ENCODE measurements at places on chromosomes 1 and 21.

- DNase-seq = no peak
Observed at GRCh38 chr1:57404884-57405283, 19.0 kb downstream of the DAB1 start.

- DNase-seq = no peak
Observed at GRCh38 chr1:82879701-82880305, 1079.1 kb downstream of the ADGRL2 start.

GRCh38 chr1:63642901-63643300 lies 49.7 kb downstream of the PGM1 start:
- DNase-seq = no peak

DNA sequence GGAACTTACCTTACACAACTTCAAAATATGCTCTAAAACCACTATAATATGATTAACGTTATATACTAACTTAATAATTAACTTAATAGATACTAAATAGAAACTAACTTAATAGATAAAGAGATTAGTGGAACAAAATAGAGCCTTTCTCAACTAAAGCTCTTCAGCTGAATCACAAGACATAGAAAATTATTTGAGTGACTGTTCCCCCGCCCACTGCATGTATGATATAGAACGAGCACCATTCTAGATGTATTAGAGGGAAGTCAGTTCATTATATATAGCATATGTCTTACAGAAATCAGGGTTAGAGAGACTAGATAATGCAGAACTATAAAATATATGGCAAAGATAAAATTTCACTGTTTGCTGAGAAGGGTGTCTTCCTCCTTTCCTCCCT lies 16.3 kb downstream of the LYPLAL1 start:
- DNase-seq = no peak

DNA sequence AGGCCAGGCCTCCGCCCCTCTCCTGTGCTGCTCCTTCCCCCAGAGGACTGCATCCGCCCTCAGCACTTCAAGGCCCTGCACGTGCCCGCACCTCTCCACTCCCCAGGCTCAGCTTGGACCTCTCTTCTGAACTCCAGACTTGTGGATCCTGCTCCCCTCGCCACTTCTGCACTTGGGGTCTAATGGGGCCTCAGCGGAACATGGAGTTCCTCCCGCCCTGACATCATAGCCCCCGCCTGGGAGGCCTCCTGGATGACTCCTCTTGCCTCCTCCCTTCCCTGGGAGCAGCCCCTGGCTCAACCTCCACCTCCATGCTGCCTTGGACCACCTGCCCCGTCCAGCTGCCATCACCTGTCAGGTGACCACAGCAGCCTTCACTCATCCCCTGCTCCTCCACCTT lies 10.1 kb downstream of the OXCT2 start:
- DNase-seq = no peak

- no peak for DNase-seq
Observed at GRCh38 chr1:212944229-212944901, 6.0 kb upstream of the VASH2 start.

GRCh38 chr1:24345334-24345733 lies 26.2 kb downstream of the GRHL3 start:
- DNase-seq = no peak

- DNase-seq = no peak
Observed at GRCh38 chr1:72140222-72140621, 142.1 kb downstream of the NEGR1 start.

- no peak for DNase-seq
Observed at GRCh38 chr1:68276448-68276847, 44.1 kb upstream of the WLS start.

GRCh38 chr21:45993210-45994085 lies 11.9 kb downstream of the COL6A1 start:
- DNase-seq = peak; percentile 4

DNA sequence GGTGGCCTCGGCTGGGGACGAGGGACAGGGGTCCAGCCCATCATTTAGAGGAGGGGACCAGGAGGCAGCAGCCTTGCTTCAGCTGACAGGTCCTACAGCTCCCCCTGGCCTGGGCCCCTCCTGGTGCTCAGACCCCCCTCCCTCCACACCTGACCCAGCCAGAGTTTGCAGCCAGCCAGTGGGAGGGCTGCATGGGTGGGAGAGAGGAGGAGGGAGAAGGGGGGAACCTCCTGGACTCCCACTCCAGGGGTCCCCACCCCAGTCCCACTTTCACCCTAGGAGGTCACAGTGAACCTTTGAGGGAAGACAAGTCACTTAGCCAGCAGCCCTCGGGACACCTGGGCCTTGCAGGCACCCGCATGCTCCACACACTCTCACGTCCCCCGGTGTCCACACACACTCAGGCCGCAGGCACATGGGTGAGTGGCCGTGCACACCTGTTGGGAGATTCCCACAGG lies 108.9 kb upstream of the ZBTB40 start:
- DNase-seq = no peak

DNA sequence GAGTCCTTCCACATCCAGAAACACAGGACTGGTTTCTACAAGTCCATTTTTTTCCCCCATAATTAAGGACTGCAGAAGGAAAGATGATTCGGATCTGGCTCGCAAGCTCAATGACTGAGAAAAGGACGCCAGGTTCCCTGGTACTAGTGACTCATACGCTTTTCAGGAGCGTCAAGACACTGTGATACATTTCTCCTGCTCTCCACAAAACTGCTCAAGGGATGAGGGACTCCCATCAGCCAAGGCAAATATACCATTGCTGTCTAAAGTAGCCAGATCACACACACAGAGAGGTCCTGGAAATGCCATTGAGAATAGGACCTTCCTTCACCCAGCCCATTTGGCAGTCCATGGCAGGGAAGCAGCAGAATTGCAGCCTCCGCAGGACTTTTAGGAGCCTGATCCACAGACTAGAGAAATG lies 253.6 kb upstream of the IRF2BP2 start:
- no peak for DNase-seq

DNA sequence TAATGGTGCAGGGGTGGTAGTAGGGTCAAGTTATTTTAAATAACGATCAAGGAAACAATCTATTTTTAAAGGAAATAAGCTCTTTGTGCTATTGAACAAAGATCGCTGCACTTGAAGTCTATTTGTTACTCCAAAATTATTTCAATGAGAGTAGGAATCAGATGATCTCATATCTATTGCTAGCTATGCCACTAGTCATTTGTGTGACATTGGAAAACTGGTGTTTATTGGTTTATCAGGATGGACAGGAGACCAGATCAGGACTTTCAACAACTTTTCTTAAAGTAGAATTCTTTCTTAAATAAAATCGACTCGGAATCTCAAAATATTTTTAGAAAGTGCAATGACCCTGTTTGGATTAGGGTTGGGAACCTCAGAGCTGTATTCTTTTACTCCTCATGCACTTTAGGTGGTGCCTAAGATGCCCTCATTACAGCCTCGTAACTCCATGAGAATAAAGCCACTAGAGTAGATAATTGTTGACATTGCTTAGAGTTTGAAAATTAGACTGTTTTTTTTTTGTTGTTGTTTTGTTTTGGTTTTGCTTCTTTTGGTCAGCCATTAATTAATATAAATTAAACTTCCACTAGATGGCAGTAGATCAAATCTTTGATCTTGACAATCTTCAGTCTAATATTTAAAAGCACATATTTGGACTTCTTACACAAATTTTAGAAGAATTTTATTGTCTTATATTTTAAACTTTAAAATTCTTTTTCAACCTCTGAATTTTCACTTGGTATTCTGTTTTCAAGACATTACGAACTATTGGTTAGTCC lies 352.4 kb downstream of the USP25 start:
- no peak for DNase-seq

DNA sequence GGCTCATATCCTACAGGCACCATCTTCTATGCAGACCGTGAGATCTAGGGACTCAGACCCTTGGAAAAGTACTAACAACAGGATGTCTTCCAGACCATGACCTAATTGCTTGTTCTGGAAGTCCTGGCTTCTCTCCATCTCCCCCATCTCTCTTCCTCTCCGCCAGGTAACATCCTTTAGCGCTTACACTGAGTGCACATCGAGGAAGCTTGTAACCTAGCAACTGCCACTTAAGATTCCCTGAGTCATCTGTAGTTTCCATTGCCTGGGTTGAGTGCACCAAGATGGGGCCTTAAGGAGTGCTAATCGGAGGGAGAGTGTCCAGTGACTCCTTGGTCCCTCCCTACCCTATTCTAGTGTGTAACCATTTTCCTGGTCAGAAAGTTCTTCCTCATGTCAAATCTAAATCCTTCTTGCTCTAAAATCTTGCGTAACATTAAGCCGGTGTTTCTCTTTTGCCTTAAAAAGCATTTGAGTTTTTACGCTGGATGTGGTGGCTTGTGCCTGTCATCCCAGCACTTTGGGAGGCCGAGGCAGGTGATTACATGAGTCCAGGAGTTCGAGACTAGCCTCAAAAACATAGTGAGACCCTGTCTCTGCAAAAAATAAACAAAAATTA lies 9.7 kb downstream of the KLHDC8A start:
- DNase-seq = no peak

GRCh38 chr1:245090491-245091090 lies 64.2 kb upstream of the KIF26B start:
- no peak for DNase-seq

- DNase-seq = no peak
Observed at GRCh38 chr1:200891774-200892157, 2.9 kb upstream of the INAVA start.

DNA sequence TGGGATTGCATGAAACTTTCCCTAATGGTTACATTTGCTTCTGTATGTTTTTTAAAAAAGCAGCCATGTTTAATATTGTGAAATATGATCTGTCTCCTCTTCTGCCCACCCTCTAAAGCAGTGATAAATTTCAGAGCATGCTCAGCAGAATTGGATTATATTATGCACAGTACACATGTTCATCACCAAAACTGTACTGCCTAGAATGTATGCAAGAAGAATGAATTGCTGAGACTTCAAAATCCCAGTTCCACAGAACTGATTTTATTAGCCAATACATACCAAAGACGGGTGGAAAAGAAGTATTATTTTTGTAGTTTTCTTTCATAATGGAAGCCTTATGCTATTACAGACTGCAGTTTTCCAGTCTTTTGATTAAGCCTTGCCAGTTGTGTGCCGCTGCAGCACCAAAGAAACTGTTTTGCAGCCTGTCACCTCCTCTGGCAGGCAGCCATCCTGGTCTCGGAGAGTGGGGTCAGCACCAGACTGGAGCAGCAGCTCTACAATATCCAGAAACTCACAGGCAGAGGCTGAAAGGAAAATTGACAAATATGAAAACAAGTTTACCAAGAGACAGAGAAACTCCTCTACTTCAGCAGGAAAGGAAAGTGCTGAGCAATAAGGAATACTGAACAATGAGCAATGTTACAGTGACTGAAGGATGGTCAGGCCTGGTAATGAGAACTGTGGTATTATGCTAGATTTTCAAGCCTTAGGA lies 58.1 kb downstream of the LHX4 start:
- no peak for DNase-seq

- no peak for DNase-seq
Observed at GRCh38 chr1:244063498-244063897, 12.4 kb downstream of the ZBTB18 start.

GRCh38 chr1:147562819-147563218 lies 21.5 kb downstream of the BCL9 start:
- DNase-seq = no peak

DNA sequence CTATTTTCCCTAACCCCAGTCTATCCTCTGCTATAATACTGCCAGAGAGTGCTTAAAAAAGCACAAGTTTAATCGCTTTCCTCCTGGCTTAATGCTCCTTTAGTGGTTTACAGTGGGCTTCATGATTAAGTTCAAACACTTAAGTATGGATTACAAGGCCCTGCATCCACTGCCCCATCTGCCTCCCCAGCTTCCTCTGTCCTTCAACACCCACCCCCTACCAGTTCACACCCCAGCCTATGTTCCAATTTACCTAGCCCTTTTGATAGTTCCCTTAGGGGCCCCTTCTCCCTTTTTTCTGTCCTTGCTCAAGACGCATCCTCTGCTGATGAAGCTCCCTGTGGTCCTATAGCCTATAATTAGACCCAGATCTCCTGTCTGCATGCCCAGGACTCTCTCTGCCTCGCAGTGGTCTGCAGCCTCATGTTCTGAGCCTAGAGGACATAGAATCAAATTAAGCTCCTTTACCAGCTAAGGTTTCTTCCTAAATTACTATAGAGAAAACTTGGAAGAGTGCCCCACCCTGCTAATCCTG lies 212.5 kb downstream of the FGGY start:
- no peak for DNase-seq

DNA sequence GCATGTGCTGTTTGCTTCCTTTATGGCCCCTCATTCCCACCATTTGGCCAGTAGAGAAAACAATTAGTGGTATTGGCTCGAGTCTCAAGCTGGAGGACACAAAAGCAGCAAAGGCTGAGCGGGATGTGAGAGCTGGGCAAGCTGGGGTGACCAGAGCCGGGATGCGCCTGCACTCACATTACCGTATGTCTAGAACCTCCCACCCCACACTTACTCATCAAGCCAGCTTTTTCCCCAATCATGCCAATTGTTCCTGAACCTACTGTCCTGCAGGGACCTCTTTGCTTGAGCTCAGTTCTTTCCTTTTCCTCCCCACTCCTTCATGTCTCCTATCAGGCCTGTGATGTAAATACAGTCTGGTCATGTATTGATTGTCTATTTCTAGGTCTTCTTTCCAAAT lies 45.9 kb downstream of the KIRREL1 start:
- DNase-seq = no peak

GRCh38 chr1:210081494-210081893 lies 143.5 kb downstream of the SYT14 start:
- no peak for DNase-seq

- DNase-seq = no peak
Observed at GRCh38 chr1:25033030-25033827, 103.2 kb upstream of the RUNX3 start.
